ENCODE measurements at places on chromosomes 6 and 20.

- no peak for DNase-seq
These were observed 10.0 kb upstream of the POU5F1 start for GRCh38 chr6:31180500-31180899.

- no peak for DNase-seq
These were observed 1.0 kb downstream of the ARMH2 start for GRCh38 chr6:24797596-24798216.

GRCh38 chr6:7846966-7847818 lies 63.4 kb downstream of the TXNDC5 start:
- peak; percentile 79 for DNase-seq

DNA sequence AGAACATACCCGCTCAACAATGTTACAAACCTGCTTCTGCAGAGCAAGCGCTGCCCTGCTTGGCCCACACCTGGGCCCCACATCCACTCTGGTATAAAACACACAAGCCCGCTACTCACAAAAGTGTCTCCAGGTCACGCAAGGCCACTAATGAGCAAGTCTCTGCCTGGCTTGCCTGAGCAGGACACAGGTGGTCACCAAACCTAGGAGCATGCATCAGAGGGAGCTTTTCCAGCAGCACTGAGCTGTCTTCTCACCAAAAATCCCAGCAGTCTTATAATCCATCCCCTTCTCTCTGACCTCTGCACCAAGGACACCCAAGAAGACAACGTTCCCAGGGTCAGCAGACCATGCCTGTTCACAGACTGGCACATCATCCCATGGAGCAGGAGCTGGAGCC lies 100.8 kb downstream of the DLL1 start:
- DNase-seq = no peak
